ENCODE measurements at places on chromosomes 3 and 15. TPM values are rescaled to one million over a fixed set of nuclear protein-coding genes. Genes with fewer than 3 reads are reported as not detected.

GRCh38 chr3:155321418-155321817 is 27.9 kb upstream of the STRIT1 start:
- no peaks in the 10 kb centered on the region for H3K36me3 ChIP-seq
- no peak overlapping the region for H3K4me3 ChIP-seq
- no peak for DNase-seq
- no peaks in the 10 kb centered on the region for H3K4me1 ChIP-seq

- no peak overlapping the region for H3K27ac ChIP-seq
- H3K4me3 ChIP-seq, result no peak overlapping the region
- no peaks in the 10 kb centered on the region for H3K36me3 ChIP-seq
- peaks cover 7% of the 10 kb centered on the region for H3K27me3 ChIP-seq
- DNase-seq, result no peak
- H3K4me1 ChIP-seq, result no peaks in the 10 kb centered on the region
These were observed 419.3 kb downstream of the EPHB1 start for GRCh38 chr3:135214400-135214799.

- H3K4me1 ChIP-seq, result no peaks in the 10 kb centered on the region
- H3K27ac ChIP-seq, result no peak overlapping the region
- no peak overlapping the region for H3K4me3 ChIP-seq
- H3K27me3 ChIP-seq, result no peaks in the 10 kb centered on the region
These were observed 172.0 kb downstream of the ITPR1 start for GRCh38 chr3:4665197-4665596.

DNA sequence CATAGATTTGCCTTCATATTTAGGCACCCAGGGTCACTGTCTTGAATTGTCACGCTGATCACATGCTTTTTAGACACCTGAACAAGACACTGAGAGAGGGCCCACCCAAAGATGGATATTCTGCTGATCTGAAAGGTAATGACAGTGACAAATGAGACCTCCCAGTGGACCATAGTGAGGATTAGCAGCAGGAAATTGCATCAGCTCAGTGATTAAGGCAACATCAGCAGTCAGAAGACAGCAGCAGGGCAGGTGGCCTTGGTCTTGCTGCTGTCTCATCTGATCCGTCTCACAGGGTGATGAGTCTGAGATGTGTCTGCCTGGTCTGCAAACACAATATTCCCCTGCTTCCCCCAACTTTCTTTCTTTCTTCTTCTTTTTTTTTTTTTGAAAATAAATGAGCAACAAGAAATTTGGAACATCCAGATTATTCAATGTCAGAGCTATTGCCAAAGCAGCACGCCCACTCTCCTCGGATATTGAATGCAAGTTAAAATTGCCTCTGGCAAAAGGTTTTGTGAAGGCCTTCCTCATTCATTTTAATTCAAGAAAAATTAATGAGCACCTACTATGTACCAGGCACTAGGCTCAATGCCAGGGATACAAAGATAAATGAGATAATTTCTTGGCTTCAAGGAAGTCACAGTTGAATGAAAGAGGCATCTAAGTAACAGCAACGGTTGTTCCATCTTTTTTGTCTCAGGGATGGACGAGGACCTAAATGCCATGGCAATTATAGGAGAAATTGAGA is 14.1 kb downstream of the OTOL1 start:
- H3K27me3 ChIP-seq, result peaks cover 4% of the 10 kb centered on the region
- H3K36me3 ChIP-seq, result no peaks in the 10 kb centered on the region
- no peak for DNase-seq
- H3K4me1 ChIP-seq, result no peaks in the 10 kb centered on the region

DNA sequence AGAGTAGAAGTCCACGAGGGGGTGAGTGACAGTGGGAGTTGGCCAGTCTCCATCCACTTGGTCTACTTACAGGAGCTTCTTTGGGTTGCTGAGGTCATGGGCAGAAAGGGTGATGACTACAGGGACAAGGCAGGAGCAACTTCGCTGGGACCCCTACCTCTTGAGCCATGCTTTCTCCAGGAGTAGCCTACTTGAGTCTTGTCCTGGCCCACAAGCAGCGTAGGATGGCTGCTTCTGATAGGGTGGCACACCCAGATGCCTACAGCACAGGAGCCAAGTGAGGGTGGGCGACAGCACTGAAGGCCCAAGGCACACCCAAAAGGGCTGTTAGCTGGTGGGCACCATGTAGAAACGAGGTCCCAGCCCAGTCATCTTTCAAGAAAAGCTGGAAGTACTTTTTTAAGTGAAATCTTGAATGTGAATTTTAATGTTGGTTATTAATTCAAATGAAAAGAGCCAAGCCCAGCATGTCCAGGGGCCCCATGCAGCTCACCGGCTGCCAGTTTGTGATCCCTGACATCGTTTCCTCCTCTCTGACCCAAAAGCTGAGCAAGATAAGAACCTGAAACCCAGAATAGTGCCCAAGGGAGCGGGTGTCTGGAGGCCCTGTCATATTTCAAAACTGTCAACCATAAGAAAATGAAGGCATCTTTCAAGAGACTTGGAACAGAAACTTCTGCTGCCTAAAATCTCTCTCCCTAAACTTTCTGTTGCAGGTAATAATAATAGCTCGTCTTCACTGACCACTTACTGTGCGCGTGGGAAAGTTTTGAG is 2.2 kb upstream of the CPEB1 start:
- no peak overlapping the region for H3K4me3 ChIP-seq
- H3K36me3 ChIP-seq, result peaks cover 2% of the 10 kb centered on the region
- H3K27ac ChIP-seq, result no peak overlapping the region
- peaks cover 43% of the 10 kb centered on the region for H3K27me3 ChIP-seq
- DNase-seq, result no peak

- no peak for DNase-seq
- no peaks in the 10 kb centered on the region for H3K36me3 ChIP-seq
- no peaks in the 10 kb centered on the region for H3K4me1 ChIP-seq
- H3K27me3 ChIP-seq, result no peaks in the 10 kb centered on the region
- no peak overlapping the region for H3K27ac ChIP-seq
- H3K4me3 ChIP-seq, result no peak overlapping the region
These were observed 212.7 kb upstream of the P2RY1 start for GRCh38 chr3:152621967-152622810.

The GABRR3 gene
- not detected for total RNA-seq

The B3GNT5 gene
- 11.3 TPM for total RNA-seq

The BCHE gene
- total RNA-seq, result not detected

The GRK7 gene
- total RNA-seq, result not detected

The RGMA gene
- total RNA-seq, result 0.08 TPM
